ENCODE measurements at places on chromosomes 13 and 19.

DNA sequence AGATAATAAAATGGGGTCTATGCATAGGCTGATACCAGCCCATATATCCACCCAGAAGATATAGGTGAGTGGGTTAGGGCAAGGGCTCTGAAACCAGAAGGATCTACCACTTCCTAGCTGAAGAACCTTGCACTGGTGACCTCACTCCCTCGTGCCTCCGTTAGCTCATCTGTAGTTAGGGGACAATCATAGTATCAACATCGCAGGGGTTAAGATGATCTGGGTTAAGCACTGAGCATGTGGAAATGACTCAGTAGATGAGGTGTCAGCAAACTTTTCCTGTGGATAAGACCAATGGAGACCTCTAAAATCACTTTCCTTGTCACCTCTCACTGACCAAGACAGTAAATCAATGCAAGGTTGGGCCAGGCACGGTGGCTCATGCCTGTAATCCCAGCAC lies 30.5 kb downstream of the TNFSF14 start:
- DNase-seq, result peak; percentile 76

GRCh38 chr19:46844067-46844489 lies 6.6 kb downstream of the AP2S1 start:
- no peak for DNase-seq

DNA sequence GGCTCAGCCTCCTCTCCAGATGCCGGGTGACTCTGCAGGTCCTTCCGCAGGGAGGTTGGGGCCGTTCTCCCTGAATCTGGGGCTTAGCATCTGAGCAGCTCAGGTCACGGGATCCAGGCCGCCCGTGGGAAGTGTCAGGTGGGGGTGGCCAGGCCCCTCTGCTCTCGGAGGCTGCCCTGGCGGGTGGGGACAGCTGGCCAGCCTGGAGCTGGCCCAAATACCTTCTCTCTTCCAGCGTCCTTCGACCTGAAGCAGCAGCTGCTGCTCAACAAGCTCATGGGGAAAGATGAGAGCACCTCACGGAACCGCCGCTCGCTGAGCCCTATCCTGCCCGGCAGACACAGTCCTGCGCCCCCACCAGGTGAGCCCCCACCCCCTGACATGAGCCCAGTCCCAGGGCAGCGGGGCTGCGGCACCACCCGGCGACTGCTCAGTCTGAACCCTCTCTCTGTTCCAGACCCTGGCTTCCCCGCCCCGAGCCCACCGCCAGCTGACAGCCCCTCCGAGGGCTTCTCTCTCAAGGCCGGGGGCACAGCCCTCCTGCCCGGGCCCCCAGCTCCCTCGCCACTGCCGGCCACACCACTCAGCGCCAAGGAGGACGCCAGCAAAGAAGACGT lies 19.1 kb downstream of the PEX11G start:
- DNase-seq, result no peak

GRCh38 chr19:38583219-38583984 lies 34.4 kb downstream of the MAP4K1 start:
- peak; percentile 48 for DNase-seq

- DNase-seq, result no peak
Measured at GRCh38 chr19:23474172-23474571, 78.9 kb upstream of the ZNF91 start.

GRCh38 chr19:10151521-10151920 lies 31.8 kb upstream of the EIF3G start:
- no peak for DNase-seq

DNA sequence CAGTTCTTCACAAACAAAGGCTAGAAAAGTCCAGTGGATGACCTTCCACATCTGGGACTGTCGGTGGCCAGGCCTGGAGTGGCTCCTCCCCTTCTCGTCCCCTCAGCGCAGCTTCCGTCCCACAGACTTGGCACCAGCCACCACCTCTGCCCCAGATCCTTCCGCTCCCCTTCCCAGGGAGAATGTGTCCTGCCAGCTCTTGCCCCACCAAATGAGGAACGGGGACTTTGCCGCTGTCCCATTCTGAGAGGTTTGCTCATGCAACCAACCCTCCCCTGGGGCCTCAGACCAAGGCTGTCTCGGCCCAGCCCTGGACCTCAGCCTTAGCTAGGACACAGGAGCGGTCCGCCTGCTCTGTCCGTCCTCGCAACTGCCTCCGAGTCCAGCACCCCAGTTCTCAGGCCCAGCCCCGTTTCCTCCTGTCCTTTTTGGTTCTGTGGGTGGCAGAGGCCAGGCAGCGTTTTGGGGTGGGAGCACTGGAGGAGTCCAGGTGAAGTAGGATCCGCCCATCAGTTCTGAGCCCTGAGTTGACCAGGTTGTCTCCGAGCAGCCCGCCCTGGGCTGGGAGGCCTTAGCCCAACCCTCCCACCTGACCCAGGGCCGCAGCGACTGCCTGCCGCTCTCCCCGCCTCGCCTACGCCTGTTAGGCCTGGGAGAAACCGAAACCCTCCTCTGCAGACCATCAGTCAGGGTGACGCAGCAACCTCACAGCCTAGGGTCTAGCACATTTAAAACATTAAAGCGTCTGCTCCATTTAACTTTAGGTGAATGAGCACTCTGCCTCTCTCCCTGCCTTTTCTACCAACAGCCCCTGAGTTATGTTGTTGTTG lies 284.3 kb downstream of the FOXO1 start:
- no peak for DNase-seq
